ENCODE measurements at places on chromosomes 5 and 9.

- DNase-seq: no peak
These were observed 27.7 kb upstream of the DAPK1 start for GRCh38 chr9:87469793-87470465.

DNA sequence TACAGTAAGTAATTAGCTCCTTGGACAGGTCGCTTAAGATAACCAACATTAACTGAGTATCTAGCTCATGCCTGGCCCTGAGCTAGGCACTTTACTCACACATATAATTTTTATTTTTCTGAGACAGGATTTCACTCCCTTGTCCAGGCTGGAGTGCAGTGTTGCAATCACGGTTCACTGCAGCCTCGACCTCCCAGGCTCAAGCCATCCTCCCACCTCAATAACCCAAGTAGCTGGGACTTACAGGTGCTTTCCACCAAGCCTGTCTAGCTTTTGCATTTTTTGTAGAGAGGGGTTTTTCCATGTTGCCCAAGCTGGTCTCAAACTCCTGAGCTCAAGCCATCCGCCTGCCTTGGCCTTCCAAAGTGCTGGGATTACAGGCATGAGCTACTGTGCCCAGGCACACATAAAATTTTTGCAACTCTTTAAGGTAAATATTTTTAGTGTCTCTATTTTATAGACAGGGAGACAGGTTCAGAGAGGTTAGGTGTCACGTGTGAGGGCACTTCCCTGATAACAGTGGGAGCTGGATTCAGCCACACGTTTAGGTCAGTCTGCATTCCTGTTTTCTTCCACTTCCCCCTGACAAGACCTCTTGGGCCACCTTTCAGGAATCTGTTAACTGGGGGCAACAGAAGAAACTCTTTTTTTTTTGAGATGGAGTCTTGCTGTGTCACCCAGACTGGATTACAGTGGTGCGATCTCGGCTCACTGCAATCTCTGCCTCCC lies 18.2 kb downstream of the HBEGF start:
- no peak for DNase-seq

DNA sequence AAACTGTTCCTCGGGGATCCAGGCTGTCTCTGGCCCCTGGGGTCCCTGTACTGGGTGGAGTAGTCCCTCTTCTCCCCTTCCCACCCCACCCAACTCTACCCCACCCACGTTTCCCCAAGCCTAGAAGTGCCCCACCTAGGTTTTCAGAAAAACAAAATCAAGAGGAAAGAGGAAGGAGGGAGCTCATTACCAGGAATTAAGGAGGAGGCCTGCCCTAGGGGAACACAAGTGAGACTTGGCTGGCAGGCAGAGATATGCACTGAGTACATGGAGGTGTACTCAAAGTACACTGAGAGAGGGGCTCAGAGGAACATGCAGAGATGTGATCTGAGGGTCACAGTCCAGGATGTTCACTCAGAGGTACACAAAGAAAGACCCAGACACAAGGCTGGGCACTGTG lies 10.2 kb downstream of the AQP3 start:
- no peak for DNase-seq

DNA sequence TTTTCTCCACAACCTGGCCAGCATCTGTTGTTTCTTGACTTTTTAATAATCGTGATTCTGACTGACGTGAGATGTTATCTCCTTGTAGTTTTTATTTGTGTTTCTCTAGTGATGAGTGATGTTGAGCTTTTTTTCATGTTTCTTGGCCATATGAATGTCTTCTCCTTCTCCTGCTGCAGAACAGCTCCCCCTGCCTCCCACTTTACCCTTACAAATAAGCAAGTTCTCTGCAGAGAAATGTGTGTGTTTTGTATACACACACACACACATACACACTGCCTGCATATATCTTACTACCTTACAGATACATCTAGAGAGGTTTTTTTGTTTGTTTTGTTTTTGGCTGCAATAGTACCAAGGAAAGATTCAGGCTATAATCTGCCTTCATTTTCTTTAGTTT lies 88.7 kb upstream of the PHF24 start:
- DNase-seq: no peak

GRCh38 chr9:95627802-95628201 lies 111.0 kb upstream of the PTCH1 start:
- no peak for DNase-seq

GRCh38 chr5:1255081-1255561 lies 29.9 kb downstream of the SLC6A18 start:
- DNase-seq: no peak

- DNase-seq: no peak
These were observed 95.8 kb upstream of the TBCA start for GRCh38 chr5:77871946-77872345.

GRCh38 chr5:136629125-136629792 lies 263.9 kb upstream of the TRPC7 start:
- no peak for DNase-seq

DNA sequence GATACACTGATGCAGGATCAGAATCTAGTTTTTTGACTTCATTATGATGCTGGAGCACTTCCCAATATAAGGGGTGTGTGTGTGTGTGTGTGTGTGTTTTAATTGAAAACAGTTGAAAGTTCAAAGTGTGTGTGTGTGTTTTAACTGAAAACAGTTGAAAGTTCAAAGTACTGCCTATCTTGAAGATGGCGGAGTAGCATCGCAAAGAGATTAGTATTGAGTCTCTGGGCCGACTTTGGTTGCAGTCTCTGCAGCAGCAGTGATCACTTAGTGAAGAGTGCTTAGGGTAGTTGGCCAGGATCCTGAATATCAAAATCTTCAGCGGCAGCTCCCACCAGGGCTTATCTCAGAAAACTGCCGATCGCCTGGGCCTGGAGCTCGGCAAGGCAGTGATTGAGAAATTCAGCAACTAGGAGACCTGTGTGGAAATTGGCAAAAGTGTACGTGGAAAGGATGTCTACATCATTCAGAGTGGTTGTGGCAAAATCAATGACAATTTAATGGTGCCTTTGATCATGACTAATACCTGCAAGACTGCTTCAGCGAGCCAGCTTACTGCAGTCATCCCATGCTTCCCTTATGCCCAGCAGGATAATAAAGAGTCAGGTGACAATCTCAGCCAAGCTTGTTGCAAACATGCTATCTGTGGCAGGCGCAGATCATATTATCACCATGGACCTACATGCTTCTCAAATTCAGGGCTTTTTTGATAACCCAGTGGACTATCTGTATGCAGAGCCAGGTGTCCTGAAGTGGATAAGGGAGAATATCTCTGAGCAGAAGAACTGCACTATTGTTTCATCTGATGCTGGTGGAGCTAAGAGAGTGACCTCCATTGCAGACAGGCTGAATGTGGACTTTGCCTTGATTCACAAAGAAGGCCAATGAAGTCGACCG lies 7.3 kb upstream of the SCAI start:
- DNase-seq: no peak

- DNase-seq: peak; percentile 75
These were observed 12.7 kb downstream of the CNTFR start for GRCh38 chr9:34576597-34577399.

DNA sequence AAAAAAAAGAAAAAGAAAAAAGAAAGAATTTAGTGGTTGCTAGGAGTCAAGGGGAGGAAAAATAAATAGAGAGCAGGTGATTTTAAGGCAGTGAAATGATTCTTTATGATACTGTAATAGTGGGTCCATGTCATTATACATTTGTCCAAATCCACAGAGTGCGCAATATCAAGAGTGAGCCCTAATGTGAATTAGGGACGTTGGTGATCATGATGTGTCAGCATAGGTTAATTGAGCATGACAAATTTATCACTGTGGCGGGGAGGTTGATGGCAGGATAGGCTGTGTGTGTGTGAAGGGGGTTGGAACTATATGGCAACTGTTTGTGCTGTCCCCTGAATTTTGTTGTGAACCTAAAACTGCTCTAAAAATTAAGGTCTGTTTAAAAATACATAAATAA lies 357.8 kb downstream of the ICE1 start:
- DNase-seq: no peak

- DNase-seq: no peak
These were observed 87.5 kb downstream of the CHSY3 start for GRCh38 chr5:129991780-129992179.

GRCh38 chr5:93924628-93925027 lies 183.2 kb upstream of the POU5F2 start:
- no peak for DNase-seq

GRCh38 chr9:127185931-127186781 lies 63.7 kb upstream of the ANGPTL2 start:
- no peak for DNase-seq

- no peak for DNase-seq
These were observed 173.6 kb downstream of the ISL1 start for GRCh38 chr5:51556833-51557232.

DNA sequence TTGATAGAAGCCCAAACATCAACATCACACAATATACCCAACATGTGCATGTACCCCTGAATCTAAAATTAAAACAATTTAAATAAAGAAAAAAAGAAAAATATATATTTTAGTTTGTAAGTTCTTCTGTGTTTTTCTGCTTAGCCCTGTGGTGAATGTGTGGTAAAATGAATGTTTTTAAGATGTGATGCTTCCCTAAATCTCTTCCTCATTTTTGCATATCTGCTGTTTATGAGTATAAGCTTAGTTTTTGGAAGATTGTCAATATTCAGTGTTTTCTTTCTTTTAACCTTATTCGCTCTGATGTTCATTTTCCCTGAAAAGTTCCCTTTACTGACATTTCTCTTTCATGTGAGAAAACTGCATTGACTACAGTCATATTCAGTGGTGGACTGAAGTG lies 44.4 kb upstream of the DAB2 start:
- no peak for DNase-seq

- no peak for DNase-seq
These were observed 2.8 kb downstream of the OR1L8 start for GRCh38 chr9:122580360-122580759.

GRCh38 chr9:85062385-85063022 lies 393.0 kb downstream of the NTRK2 start:
- DNase-seq: no peak

- DNase-seq: no peak
These were observed 307.3 kb upstream of the PIK3R1 start for GRCh38 chr5:67908126-67908765.

DNA sequence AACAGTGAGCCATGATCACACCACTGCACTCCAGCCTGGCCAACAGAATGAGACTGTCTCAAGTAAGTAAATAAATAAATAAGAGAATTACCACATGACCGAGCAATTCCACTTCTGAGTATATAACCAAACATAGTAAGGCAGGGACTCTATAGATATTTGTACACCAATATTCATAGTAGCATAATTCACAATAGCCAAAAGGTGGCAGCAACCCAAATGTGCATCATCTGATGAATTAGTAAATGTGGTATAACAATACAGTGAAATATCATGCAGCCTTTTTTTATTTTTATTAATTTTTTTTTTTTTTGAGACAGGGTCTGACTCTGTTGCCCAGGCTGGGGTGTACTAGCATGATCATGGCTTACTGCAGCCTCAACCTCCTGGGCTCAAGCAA lies 33.1 kb downstream of the ALDH7A1 start:
- no peak for DNase-seq

GRCh38 chr5:86918246-86918645 lies 300.5 kb downstream of the COX7C start:
- DNase-seq: no peak

- no peak for DNase-seq
These were observed 33.6 kb upstream of the MAMDC2 start for GRCh38 chr9:70010015-70010414.

- no peak for DNase-seq
These were observed 15.9 kb downstream of the DMAC1 start for GRCh38 chr9:7783635-7784063.

DNA sequence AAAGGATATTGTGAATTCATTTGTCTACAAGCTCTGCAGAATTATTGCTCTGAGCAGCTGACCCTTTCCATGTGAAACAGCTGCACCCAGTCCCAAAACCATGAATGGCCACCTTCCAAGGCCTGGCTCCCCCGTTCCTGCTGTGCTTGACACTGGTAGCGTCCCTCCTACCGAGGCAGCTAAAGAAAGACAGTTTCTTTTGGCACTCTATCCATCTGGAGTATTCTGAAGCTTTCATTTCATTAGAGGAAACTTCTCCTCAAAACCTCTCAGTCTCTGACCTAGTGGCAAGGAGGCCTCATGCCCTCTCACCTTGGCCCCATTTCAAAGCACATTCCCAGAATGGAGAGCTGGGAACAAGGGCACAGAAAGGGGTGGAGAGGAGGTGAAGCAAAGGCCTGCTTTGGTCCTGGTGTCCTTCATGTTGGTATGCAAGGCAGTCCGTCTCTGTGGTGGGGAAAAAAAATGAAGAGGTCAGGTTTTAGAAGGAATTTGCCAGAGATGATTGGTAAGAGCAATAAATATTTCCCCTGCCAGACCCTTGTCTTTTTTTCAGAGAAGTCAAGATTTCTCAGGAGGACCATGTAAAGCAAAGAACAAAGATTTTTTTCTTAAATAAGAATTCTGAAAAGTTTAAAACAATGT lies 232.0 kb downstream of the RFK start:
- DNase-seq: no peak

DNA sequence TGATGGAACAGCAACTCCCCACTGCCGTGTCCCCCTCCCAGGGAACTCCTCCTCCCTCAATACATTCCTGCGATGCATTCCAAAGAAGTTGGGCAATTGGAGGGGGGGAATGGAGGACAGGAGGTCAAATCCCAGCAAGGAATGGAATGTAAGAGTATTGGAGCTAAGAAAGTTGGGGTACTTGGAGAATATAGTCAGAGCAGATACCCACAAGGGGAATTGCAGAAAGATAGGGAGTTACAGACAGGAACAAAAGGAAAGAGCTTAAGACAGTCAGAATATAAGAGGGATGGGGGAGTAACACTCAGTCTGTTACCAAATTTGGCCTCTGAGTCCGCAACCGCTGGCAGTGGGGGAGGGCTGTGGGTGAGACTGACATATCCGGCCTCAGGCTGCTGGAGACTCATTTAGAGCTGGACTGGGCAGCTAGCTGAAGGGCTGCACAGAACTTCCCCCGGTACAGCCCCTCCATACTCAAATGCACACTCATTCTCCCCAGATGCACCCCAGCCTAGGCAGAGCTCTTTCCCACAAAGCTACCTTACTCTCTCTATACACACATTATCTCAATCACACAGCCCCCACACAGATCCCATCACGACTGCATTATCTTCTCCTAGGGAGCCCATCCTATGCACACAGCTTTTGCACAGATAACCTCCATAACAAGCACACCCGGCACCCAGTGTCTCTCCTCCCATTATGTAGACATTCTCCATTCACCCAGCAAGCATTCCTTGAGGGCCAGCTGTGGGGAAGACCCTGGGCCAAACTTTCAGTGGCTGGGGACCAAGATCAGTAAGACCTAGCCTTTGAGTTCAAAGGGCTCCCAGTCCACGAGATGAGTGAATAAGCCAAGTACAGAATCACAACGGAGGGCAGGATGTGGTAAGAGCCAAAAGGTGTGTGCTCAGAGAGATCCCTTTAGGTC lies 3.7 kb downstream of the TLN1 start:
- peak; percentile 78 for DNase-seq

- DNase-seq: no peak
These were observed 213.4 kb upstream of the ADAMTSL1 start for GRCh38 chr9:18260521-18260920.

DNA sequence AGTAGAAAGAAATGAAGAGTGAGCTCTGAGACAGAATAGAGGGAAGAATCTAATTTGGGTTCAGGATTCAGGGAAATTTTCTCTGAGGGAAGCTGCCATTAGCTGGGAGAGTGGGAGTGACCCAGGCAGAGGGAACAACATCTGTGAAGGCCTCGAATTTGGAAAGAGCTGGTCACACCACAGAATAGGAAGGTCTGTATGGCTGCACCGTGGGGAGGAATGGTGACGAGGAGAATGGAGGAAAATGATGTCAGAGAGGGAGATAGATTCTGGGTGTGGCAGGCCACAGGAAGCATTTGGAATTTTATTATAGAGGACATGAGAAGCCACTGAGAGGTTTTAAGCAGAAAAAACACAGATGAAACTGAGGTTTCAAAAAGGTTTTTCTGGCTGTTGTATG lies 98.5 kb downstream of the MAMDC2 start:
- no peak for DNase-seq

- no peak for DNase-seq
These were observed 842 bp downstream of the TMED7 start for GRCh38 chr5:115624994-115625393.
